ENCODE measurements at places on chromosomes 2 and 18.

DNA sequence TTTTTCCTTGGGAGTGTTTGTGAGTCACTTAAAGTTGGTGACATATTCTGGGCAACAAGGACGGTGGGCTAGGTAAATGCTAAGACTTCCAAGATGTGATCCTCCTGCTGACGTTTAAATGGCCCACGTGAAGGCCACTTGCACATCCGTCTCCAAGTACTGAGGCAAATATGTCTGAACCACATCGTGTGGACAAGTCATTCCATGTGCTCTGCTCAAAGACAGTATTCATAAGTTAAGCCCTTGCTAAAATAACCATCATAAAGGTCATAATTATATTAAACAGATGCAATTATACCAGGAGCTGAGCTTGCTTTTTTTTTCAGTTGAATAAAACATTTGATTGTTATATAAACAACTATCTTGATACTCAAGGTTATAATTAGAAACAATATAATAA lies 44.8 kb downstream of the SPP2 start:
- DNase-seq = no peak

- DNase-seq = no peak
Measured at GRCh38 chr18:57570162-57570561, 16.3 kb downstream of the FECH start.

DNA sequence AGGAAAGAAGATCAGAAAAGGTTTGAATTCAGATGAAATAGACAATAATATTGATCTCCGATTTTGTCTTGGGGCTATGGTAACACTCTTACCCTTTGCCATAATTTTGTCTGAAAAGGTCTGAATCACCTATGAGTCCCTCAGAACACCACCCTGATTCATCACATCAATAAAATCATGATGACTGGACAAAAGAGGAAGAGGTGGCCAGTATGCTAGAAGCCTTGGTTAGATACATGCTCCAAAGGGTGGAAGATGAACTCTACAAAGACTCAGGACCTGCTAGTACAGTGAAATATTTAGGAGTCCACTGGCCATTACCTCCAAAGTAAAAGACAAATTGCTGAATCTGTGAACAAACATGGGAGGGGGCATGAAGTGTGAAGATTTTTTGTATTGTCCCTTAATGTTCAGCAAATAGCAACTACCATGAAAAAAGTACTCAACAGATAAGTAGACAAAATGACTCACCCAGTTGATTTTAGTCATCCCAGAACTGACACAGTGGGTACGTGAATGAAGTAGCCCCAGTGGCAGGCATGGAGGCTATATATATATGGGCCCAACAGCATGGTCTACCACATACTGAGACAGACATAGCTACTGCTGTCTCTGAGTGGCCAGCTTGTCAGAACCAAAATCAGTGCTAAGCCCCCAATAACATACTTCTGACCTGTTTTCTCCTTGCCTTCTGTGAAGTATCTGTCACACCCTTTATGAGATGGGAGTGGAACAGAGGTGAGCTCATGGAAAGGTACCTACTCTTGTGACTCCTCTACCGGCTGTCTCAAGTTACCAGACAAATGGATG lies 36.5 kb upstream of the GLS start:
- no peak for DNase-seq

- DNase-seq = no peak
Measured at GRCh38 chr2:45000921-45001868, 8.1 kb downstream of the SIX2 start.

GRCh38 chr2:224562831-224563230 lies 22.3 kb downstream of the CUL3 start:
- no peak for DNase-seq

- no peak for DNase-seq
Measured at GRCh38 chr2:226270285-226271058, 529.1 kb downstream of the IRS1 start.

DNA sequence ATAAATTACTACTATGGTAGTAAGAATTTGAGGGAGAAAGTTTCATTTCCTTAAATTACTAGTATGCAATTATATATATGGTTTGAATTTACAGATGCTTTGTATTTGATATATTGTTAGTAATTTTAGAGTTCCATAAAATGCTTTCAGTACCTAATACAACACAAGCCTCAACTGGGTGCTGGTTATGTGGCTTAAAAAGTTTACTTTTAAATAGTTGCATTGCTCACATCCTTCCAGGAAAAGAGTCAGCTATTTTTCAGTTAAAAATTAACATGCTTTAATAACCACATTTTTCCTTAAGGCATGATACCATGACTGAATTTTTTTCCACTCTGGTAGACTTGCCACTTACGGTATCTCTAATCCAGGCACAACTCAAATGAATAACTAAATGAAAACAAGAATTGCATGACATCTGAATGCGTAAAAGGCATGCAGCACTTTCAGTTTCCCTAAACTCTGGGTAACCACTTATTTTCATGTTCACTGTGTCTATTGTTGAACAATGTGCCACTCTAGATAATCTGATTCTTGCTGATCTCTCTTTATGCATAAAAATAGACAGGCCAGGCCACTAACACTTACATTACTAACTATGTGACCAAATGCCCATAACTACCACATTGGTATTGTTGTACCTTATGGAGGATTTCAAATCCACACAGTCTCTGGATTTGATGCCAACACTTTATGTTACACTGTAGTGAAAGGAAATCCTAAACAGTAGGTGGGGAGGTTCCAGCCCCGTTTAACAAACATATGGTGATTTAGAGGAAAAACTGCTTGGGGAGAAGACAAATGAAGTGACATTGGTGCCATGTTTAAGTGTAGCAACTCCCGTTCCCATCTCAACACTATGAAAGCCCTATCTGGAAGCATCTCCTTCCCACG lies 35.5 kb upstream of the SLC35F5 start:
- no peak for DNase-seq

- no peak for DNase-seq
Measured at GRCh38 chr2:44748-45341, 1.5 kb downstream of the FAM110C start.

- no peak for DNase-seq
Measured at GRCh38 chr2:18363348-18363747, 197.1 kb downstream of the RDH14 start.

DNA sequence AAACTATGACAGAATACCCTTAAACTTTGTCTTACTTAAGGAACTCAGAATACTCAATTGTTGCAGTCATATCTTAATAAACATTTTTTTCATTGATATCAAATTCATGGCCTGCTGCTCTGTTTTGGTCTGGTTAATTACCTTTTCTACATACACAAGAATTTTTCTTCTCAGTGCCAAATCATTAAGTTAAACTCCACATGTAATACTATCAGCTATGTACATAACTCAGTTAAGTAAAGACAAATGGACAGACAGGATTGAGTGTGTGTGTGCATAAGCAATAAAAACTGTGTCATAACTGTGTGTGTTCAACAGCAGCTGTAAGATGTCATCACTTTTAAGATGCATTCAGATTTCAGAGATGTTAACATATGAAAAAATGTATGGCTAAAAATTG lies 34.4 kb downstream of the VRK2 start:
- DNase-seq = no peak

- DNase-seq = no peak
Measured at GRCh38 chr2:160290598-160290997, 90.5 kb upstream of the ITGB6 start.

- no peak for DNase-seq
Measured at GRCh38 chr2:193738892-193739291, 1544.2 kb upstream of the TMEFF2 start.

DNA sequence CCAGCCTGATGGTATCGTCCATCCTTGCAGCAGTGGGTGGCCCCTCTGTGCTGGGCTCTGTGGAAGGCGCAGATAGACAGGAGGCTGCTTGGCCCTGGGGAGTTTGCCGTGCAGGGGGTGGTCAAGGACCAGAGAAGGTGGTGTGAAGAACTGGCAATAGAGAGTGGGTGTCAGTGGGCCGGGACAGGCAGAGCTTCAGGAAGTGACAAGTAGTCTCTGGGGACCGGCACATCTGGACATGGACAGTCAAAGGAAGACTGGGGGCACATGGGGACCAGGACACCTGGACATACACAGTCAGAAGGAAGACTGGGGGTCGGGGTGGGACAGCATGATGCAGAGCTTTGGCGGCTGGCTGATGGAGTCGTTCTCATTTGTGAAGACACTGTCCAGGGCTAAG lies 335.9 kb downstream of the AGAP1 start:
- no peak for DNase-seq

- no peak for DNase-seq
Measured at GRCh38 chr2:108399479-108399878, 21.7 kb downstream of the SULT1C4 start.

DNA sequence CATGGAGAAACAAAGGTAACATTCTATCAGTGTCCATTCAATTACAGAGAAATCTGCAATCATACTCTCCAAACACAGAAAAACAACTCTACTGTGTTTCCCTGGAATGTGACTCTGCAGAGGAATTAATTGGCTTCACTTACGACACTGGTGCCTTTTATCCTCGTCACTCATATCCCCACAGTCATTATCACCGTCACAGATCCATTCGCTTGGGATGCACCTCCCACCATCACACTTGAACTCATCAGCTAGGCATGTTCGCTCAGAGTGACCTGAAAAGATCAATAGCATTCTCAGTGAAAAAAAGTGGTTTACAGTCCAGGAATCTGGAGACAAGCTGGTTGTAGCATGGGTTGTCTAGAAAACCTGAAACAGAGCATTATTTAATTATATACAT lies 124.3 kb downstream of the DHRS9 start:
- no peak for DNase-seq

- no peak for DNase-seq
Measured at GRCh38 chr2:5449867-5450266, 242.3 kb upstream of the SOX11 start.

DNA sequence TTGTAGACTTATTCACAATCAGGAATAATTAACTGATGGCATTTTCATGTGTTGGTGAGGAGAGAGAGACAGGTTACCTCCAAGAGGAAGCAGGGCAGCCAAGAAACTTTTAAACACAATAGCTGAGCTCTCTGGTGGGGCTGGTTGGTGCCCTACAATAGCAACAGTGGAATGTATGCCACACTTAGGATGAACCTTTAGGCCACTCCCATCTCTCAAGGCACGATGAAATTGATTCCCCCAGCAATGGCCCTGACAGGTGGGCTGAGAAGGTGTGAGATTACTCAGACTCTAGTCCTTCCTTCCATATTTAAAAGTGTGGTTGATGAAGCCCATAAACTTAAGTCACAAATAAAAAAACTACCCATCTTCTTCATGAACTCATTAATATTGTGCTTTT lies 219.4 kb upstream of the CYRIA start:
- DNase-seq = no peak

DNA sequence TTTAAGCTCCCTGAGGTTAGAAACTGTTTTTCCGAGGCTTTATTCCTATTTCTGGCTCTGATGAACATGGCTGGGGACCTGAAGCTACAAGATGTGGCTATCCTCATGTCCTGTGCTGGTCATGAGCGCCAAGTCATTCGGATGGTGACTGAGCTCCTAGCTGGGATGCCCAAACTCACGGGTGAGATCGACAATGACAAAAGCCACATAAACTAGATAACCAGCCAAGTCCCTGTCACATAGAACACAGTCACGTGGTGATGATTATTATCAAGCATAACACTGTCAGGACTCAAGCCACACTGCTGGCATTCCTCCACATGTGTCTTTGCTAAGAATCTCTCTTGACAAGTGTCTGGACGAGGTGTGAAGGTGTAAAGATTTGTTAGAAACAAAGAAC lies 274.9 kb downstream of the CLIP4 start:
- no peak for DNase-seq

- DNase-seq = no peak
Measured at GRCh38 chr2:145206496-145207281, 686.8 kb upstream of the ZEB2 start.

- no peak for DNase-seq
Measured at GRCh38 chr2:225598426-225598825, 198.9 kb downstream of the NYAP2 start.

DNA sequence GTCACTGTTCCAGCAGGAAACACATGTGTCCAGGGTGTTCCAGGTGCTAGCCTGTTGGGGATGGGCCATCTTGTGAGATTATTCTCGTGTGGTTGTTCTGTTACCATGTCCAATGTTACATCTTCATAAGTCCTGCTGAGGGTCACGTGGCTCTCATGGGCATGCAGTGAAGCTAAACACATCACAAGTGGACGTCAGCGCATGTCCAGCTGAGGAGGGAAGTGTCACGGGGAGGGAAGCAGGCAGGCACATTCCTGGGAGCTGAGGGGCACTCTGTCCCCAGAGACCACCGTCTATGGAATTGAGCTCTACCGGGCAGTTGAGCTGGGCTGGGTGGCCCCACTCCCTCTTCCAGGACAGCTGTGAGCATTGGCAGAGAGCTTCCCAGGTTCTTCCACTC lies 155.3 kb upstream of the TWIST2 start:
- DNase-seq = no peak

DNA sequence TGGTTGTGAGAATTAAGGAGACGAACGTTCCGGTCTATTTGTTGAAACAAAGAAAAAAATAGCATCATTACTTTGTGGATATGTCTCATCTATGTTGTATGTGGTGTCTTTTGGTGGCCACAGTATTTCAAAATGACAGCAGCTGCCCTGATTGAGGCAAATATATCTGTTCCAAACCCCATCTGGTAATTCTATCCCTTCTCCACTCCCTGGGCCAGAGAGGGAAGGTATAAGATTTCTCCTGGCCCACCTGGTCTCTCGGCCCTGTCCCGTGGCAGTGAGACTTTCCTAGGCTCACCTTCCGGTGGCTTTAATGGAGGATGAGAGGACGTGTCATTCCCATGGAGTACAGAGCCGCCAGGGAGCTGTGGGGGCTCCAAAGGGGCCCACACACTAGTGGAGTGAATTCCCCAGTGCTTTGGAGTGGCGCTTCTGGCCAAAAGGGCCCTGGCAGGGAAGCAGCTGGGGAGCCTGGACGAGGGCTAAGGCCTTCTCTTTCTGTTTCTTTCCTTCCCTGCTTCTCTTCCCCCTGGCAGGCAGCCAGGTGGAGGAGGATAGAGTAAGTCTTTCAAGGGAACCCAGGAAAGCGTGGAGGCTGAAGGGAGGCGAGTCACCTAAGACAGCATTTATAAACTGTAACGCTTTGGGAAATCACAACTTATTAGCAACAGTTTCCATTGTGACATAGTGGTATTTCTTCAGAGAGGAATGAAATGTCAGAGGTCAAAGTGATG lies 5.6 kb downstream of the FOSL2 start:
- DNase-seq = no peak

All from CD8-positive, alpha-beta T cell (primary cell).